ENCODE measurements at places on chromosomes 6 and 20.

- no peaks in the 10 kb centered on the region for H3K4me1 ChIP-seq
- H3K27me3 ChIP-seq, result peaks cover 8% of the 10 kb centered on the region
- no peak for DNase-seq
- H3K27ac ChIP-seq, result no peak overlapping the region
Observed at GRCh38 chr6:170234419-170234818, 56.5 kb downstream of the DLL1 start.

- no peak overlapping the region for H3K4me3 ChIP-seq
- peaks cover 30% of the 10 kb centered on the region for H3K36me3 ChIP-seq
- no peak overlapping the region for H3K27ac ChIP-seq
Observed at GRCh38 chr20:34940081-34940481, 15.5 kb downstream of the GSS start.

DNA sequence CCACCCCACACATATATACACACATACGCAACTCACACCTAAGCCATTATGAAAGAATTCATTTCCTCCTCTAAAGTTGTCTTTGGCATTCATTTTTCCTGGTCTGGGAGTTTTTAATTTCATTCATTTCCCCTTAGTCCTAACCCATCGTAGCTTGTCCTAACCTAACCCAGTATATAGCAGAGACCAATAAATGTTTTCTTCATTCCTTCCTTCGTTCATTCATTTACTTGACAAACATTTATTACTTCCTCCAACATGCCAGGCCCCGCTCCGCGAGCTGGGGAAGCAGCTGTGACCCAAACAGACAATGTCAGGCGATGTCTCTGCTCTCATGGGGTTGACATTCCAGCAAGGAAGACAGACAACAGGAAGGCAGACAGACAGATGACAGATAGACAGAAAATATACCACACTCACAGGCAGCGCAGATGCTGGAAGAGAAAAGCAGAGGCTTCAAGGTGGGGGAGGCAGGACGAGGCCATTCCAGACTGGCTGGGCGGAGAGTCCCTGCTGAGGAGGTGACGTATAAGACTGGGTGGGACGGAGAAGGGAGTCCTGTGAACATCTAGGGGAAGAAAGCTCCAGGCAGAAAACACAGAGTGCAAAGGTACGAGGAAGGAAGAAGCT lies 33.7 kb upstream of the SIRPA start:
- H3K27ac ChIP-seq, result no peak overlapping the region
- no peaks in the 10 kb centered on the region for H3K27me3 ChIP-seq
- no peaks in the 10 kb centered on the region for H3K4me1 ChIP-seq
- no peak for DNase-seq

- H3K4me1 ChIP-seq, result peaks cover 6% of the 10 kb centered on the region
- DNase-seq, result no peak
- no peaks in the 10 kb centered on the region for H3K27me3 ChIP-seq
- no peaks in the 10 kb centered on the region for H3K36me3 ChIP-seq
- no peak overlapping the region for H3K27ac ChIP-seq
- no peak overlapping the region for H3K4me3 ChIP-seq
Observed at GRCh38 chr6:44627091-44627882, 239.8 kb downstream of the CDC5L start.

GRCh38 chr6:27651371-27651732 lies 178.4 kb upstream of the ZNF184 start:
- no peak overlapping the region for H3K27ac ChIP-seq
- no peaks in the 10 kb centered on the region for H3K4me1 ChIP-seq
- no peaks in the 10 kb centered on the region for H3K36me3 ChIP-seq
- DNase-seq, result no peak

DNA sequence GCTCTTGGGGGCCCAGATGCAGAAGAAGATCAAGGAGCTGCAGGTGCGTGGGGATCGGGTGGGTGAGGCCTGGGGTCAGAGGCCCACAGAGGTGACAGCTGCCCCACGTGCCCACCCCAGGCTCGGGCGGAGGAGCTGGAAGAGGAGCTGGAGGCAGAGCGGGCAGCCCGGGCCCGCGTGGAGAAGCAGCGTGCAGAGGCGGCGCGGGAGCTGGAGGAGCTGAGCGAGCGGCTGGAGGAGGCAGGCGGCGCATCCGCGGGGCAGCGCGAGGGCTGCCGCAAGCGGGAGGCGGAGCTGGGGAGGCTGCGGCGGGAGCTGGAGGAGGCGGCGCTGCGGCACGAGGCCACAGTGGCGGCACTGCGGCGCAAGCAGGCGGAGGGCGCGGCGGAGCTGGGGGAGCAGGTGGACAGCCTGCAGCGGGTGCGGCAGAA lies 41.5 kb downstream of the MYH7B start:
- H3K27ac ChIP-seq, result no peak overlapping the region
- H3K36me3 ChIP-seq, result peaks cover 5% of the 10 kb centered on the region
- DNase-seq, result no peak
- H3K27me3 ChIP-seq, result no peaks in the 10 kb centered on the region
- H3K4me1 ChIP-seq, result no peaks in the 10 kb centered on the region
- no peak overlapping the region for H3K4me3 ChIP-seq

DNA sequence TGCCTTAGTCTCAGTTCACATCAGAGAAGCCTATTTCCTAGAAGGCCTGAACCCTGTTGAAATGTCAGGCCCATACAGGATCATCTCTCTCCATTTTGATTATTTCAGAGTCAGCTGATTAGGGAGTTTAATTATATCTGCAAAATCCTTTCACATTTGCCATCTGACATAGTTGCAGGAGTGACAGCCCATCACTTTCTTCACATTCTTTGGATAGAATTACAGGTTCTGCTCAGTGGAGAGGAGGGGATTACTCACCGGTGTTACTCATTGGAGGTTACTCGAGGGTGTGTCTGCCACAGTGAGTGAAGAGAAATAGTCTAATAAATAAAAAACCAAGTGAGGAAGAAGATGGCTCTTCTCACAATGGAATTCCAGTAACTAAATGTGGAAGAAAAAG lies 216.8 kb downstream of the TMEM242 start:
- no peak for DNase-seq
- peaks cover 10% of the 10 kb centered on the region for H3K4me1 ChIP-seq
- no peak overlapping the region for H3K27ac ChIP-seq

GRCh38 chr6:146919017-146919416 lies 285.2 kb upstream of the STXBP5 start:
- H3K27ac ChIP-seq, result no peak overlapping the region
- no peak overlapping the region for H3K4me3 ChIP-seq
- no peaks in the 10 kb centered on the region for H3K4me1 ChIP-seq
- no peak for DNase-seq
- H3K36me3 ChIP-seq, result no peaks in the 10 kb centered on the region
- no peaks in the 10 kb centered on the region for H3K27me3 ChIP-seq

GRCh38 chr6:34152042-34152524 lies 6.2 kb upstream of the GRM4 start:
- DNase-seq, result no peak
- no peak overlapping the region for H3K27ac ChIP-seq
- H3K4me1 ChIP-seq, result peaks cover 7% of the 10 kb centered on the region
- peaks cover 35% of the 10 kb centered on the region for H3K27me3 ChIP-seq
- H3K4me3 ChIP-seq, result no peak overlapping the region

GRCh38 chr20:35284992-35285805 lies 627 bp upstream of the EIF6 start:
- no peaks in the 10 kb centered on the region for H3K27me3 ChIP-seq
- peak overlapping the region; percentile 75 for H3K27ac ChIP-seq
- peak overlapping the region; percentile 72 for H3K4me3 ChIP-seq
- DNase-seq, result no peak

GRCh38 chr6:80234401-80234800 lies 127.9 kb downstream of the BCKDHB start:
- no peaks in the 10 kb centered on the region for H3K4me1 ChIP-seq
- no peak overlapping the region for H3K27ac ChIP-seq
- no peak for DNase-seq
- no peak overlapping the region for H3K4me3 ChIP-seq
- H3K27me3 ChIP-seq, result no peaks in the 10 kb centered on the region
